Activated gamma-delta T cell treated with Interleukin-2 at 50 U/mL for 16 hours (primary cell): ENCODE measurements at places on chromosomes 3 and 15.

GRCh38 chr3:24344784-24345439, 149.7 kb downstream of the THRB start:
- DNase-seq = no peak

- no peak for DNase-seq
Measured at GRCh38 chr15:23857028-23857641, 170.0 kb upstream of the NDN start.

- no peak for DNase-seq
Measured at GRCh38 chr15:100314809-100315400, 26.9 kb downstream of the ADAMTS17 start.

DNA sequence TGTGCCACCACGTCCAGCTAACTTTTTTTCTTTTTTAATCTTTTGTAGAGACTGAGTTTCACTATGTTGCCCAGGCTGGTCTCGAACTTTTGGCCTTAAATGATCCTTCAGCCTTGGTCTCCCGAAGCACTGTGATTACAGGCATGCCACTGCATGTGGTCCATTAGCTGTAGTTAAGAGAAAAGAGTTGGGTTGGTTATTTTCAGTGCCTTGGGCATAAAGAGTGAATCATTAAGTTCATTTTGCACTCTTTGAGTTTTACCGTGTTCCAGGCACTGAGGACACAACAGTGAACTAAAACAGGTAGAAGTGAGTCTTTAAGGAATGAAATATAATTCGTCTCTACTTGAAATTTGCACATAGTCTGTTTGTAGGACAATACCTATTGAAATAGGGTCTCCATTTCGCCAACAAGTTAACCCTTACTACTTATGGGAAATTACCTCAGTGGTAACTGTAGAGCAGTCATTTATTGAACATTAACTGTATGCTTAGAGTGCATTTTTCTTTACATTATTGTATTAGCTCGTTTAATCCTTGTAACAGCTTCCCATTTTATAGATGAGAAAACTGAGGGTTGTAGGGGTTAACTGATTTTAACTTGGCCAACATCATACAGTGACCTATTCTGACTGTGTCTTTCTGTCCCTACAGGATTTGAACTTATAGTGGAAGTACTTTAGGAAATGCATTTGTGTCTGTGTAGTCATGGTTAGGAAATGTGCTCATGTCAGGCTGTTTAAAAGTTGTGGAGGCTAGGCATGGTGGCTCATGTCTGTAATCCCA, 22.7 kb upstream of the TRAK1 start:
- no peak for DNase-seq

GRCh38 chr15:80173022-80173759, 20.4 kb downstream of the FAH start:
- DNase-seq = peak; percentile 68

DNA sequence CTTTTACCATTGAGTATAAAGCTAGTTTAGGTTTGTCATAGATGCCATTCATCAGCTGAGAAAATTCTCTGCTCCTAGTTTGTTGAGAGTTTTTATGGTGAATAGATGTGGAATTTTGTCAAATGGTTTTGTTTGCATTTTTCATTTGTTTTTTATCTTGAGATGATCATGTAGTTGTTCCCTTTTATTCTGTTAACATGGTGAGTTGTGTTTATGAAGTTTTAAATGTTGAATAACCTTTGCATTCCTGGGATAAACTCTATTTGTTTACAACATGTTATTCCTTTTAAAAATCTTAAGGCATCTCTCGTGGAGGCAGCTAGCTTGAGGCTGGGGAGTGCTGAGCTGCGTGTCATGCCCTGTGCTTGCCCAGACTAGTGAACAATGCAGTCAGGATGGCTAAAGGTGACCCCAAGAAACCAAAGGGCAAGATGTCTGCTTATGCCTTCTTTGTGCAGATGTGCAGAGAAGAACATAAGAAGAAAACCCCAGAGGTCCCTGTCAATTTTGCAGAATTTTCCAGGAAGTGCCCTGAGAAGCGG, 48.5 kb downstream of the ANAPC13 start:
- DNase-seq = no peak

DNA sequence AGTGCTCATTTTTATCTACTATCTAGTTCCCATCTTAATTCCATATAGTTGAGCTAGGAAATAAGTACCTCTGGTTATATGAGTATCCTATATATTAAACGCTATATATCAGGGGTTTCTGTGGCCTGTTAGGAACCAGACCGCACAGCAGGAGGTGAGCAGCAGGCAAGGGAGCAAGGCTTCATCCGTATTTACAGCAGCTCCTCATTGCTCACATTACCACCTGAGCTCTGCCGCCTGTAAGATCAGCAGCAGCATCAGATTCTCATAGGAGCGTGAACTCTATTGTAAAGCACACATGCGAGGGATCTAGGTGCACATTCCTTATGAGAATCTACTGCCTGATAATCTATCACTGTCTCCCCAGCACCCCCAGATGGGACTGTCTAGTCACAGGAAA, 23.0 kb downstream of the GSK3B start:
- no peak for DNase-seq

- no peak for DNase-seq
Measured at GRCh38 chr3:135495891-135496290, 469.6 kb upstream of the PPP2R3A start.

- no peak for DNase-seq
Measured at GRCh38 chr15:52803467-52804306, 13.6 kb upstream of the ONECUT1 start.

DNA sequence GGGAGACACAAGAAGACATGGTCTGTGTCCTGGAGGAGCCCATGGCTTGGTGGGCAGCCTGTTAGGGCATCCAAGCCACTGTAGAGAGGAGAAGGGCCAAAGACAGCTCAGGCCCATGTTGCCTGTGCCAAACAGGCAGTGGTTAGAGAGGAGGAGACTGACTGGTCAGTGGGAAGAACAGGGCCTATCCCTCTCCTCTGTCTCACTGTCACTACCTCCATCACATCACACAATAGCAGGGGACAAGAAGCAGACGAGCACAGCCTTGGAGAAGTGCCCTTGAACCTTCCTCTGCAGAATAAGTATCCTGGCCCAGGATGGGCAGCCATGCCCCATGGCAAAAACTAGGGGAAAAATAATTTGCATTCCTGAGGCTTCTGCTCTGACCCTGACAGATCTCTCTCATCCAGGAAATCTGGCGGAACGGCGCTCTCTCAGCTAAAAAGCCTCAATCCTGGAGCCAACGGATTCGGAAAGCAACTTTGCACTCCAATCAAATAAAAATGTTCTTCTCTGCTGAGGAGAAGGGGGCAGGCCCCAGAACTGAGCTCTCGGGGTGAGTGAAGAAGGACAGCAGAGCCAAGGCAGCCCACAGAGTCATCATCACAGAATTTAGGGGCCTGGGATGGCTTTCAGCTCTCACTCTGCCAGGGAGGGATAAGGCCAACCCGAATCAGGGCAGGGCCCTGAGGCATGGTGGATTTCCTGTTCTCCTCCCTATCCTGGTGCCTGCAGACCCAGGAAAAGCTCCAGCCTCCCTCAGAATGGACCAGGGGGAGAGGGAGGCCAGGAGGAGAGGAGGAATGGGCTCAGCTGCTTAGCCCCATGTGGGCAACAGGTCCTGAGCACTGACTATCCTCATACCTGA, 1.6 kb downstream of the SHF start:
- no peak for DNase-seq

DNA sequence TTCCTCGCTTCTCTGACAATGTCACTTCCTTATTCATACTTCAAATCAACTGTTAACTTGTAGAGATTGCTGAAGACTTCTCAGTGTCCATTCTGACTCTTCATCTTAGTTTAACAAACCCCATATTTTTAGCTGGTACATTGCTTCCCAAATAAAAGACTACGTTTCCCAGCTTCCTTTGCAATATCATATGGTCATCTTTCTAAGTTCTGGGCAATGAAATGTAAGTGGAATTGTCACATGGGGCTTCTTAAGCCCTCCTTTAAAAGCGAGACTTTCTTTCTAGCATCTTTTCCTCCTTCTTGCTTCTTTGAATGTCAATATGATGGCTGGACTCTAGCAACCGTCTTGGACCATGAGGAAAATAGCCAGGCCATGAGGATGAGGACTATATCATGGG, 239.0 kb downstream of the ZNF621 start:
- DNase-seq = no peak

DNA sequence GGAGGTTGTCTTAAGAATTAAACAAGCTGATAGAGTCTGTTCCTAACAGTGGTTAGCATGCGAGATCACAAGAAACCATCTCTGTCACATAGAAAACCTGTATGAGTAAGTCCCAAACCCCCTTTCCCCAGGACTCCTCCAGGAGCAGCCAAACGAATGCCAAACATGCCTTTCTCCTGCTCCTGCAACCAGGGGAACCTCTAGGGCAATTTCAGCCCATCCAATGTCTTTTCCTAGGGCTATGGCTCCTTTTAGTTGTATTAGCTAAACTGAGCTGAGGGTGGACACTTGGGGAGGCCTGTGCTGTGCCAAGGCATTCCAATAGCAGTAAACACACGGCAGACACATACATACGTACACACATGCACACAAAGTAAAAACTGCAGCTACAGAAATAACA, 36.5 kb upstream of the TIMP4 start:
- no peak for DNase-seq

- no peak for DNase-seq
Measured at GRCh38 chr3:77931255-77932009, 891.5 kb downstream of the ROBO2 start.

GRCh38 chr3:82085356-82085755, 323.9 kb upstream of the GBE1 start:
- DNase-seq = no peak

DNA sequence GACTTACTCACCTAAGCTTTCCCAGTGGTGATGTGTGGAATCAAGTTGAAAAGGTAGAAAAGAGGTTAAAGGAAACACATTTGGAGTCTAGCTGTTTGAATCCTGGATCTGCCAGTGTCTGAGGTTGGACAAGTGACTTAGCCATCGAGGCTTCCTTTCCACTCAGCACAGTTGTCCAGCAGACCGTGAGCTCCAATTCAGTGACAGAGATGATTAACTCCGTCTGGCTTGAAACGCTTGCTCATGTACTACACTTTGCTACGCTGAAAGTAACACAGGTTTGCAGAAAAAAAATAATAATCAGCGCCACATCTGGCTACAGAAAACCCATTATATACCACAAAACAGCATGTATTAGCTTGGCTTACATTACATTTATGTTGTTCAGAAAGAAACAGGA, 364.9 kb upstream of the MCTP2 start:
- no peak for DNase-seq

DNA sequence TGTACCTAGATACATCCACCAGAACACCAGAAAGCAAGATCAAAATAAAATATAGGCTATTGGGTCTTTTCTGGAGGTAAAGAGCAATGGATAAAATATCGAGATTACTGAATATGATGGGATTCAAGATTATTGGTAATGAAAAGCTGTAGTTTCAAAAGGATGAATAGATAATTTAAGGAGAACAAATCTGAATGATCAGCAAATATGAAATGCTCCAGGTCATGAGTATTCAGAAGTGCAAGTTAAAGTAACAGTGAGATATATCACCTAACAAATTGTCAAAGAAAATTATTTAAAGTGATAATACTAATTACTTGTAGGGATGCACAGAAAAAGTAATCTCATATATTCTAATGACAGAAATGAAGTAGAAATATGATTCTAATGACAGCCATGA, 409.6 kb upstream of the MDFIC2 start:
- no peak for DNase-seq

DNA sequence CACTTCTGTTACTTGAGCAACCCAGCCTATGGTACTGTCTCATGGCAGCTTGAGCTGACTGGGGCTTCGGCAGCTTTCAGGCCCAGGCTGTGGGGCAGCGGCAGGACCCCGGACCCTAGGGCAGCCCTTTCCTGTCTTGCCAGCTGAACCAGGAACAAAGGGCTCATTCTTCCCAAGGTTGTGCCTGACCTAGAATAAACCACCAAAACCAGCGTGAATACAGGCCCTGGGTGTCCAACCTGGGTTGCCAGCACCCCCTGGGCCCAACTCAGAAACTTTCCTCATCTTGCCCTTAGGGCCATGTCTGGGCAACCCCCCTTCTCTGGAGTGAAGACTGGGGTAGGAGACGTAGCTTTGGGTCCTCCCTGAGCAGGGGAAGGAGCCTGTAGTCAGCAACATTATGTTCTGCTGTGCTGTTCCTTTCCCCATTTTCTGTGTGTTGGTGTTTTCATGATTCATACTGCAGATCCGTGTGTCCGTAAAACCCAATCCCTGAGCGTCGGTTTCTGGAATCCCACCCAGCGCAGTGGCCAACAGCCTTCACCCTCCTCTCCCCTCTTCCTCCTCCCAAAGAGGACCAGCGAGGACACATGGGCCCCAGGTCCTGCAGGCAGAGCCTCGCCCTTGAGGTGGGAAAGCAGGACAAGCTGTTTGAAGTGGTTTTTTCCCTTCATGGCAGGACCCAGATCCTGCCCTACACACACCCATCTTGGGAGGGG, 33.5 kb downstream of the TKT start:
- no peak for DNase-seq

- no peak for DNase-seq
Measured at GRCh38 chr15:68698708-68699107, 119.9 kb downstream of the CORO2B start.

DNA sequence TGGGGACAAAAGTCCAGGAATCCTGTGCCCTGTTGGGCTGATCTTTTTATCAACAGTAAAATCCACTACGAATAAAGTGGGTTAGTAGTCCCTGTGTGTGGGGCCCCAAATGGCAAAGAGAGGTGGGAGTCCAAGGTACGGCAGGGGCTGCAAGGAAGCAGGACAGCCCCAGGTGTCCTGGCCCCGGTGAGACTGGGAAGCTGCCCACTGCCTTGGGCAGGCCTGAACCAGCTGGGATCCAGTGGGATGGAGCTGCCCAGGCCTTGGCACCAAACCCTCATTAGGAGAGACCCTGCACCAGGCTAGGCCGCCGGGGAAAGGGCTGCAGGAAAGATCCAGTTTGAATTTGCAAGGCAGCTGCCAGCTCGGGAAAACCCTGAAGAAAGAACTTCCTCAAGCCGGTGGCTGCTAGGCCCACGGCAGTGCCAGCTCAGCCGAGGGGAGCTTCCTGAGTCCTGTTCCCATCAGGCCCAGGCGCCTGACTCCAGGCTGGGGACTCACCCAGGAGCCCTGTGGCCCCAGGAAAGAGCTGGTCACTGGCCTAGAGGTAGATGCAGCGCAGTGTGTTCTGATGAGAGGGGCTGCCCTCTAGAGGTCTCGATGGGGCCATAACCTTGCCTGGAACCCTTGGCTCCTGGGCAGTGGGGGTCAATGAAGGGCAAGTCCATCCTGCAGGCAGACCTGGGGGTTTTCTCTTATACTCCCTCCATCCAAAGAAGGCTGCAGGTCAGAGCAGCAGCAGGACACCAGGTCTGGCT, 14.4 kb upstream of the GNAI2 start:
- no peak for DNase-seq

DNA sequence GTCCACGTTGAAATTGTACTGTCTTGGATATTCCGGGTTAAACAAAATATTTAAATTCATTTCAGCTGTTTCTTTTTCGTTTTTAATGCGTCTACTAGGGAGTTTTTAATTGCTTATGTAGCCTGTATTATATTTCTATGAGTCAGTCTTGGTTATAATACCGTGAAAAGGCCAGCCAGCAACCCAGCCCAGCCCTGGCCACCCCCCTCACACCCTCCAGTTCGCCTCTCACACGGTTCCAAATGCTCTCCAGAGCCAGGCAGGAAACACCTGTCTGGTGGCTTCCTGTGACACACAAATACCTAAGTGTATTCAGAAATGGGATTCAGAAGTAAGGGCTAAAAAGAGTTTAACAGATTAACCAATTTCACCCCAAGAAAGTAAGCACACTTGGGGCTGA, 4.4 kb downstream of the SH3BP5 start:
- no peak for DNase-seq

GRCh38 chr3:127745656-127746399, 73.1 kb downstream of the ABTB1 start:
- no peak for DNase-seq

- DNase-seq = no peak
Measured at GRCh38 chr3:180657094-180657493, 22.2 kb downstream of the CCDC39 start.
